ENCODE measurements at places on chromosomes 7 and 10.

DNA sequence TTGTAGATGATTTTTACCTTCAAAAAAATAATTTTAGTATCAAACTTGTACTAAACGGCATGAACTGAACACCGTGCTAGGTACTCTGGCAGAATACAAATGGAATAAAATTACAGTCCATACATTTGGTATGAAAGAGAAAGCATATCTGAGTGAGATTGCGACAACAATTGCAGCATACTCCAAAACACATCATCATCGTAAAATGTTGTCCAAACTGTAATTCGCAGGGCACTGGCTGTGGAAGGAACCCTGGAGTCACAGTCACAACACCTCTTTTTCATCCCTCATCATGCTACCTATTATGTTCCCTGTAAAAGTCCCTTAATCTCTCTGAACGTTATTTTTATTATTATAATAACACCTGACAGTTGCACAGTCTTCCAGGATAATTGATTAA, 13.5 kb downstream of the CREM start:
- DNase-seq, result no peak

DNA sequence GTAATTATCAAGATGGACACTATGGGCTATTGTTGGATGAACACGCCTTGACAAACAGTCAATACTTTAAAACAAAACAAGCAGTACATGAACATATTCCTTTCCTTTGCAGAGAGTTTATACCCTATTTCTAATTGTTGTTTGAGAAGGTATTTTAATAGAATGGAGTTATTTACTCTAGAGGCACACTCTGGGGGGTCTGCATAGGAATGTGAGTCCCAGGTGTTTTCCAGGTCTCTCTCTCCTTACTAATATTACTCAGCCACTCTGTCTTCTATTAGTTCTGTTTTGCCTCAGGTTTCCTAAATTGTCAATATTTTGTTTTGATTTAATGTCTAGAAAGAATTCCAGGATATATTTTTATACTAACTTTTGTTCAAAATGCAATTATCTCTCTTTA, 1091.4 kb downstream of the CNTNAP2 start:
- DNase-seq, result no peak

- no peak for DNase-seq
Measured at GRCh38 chr10:131998845-131999681, 17.3 kb upstream of the BNIP3 start.

- DNase-seq, result no peak
Measured at GRCh38 chr10:74164716-74165529, 13.9 kb downstream of the ADK start.

DNA sequence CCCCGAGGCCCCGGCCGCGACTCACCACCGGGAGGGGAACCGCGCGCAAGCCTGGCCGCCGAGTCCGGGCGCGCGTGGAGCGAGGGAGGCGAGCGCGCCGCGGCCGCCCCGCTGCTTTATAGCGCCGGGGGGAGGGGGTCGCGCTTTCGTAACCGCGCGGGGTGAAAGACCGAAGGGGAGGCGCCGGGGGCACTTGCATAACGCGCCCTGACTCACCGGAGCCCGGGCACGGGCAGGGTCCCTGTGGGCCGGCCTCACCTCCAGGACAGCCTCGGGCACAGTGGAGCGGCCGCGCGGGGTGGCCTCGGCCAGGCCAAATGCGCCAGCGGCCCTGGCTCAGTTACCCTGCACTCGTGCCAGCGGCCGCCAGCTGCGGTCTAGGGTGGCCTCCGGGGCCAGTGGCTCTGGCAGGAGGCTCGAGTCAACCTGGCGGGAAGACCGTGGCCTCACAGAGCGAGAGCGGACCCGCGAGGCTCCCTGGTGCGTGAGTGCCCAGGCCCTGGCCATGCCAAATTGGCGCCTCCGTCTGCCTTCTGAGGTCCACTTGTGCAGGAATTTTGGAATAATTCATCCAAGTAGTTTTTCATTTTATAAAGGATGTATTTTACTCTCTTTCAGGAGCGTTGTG, at the start of gene RBP4:
TSS of gene RBP4 (minus strand) at position 90 of the 628 bp plus-strand sequence. CDS start 207 bp downstream, outside the sequence.
- no peak for DNase-seq

GRCh38 chr10:505419-505818, 184.0 kb downstream of the DIP2C start:
- DNase-seq, result no peak

- no peak for DNase-seq
Measured at GRCh38 chr10:74486659-74487058, 335.6 kb downstream of the ADK start.

DNA sequence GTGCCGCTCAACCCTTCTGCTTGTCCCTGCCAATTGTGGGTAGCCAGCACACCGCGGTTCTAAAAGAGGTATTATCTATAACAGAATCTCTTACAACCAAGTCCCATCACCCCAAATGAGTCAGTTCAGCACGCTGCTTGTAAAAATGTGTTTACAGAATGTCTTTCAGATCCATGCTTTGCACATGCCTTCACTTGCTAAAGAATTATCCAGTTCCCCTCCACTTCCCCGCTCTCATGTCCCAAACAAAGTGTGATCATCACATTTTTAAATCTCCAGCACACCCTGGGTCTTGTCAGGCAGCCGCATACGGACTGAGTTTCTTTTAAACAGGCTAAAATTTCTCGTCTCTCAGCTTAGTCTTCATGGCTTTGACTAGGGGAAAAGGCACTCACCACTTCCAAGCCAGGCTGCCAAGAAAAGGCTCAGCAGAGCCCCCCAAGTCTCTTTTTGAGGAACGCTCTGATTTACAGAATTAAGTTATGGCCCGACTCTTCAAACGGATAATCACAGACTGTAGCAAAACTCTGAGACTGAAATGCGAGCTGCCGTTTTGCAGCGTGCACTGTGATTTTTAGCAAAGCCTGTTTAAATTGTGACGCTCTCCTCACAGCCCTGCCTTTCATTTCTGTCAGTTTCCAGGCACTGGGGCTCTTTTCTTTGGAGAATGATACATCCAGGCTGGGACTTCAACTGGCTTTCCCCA, 29.8 kb upstream of the FGFR2 start:
- no peak for DNase-seq

- no peak for DNase-seq
Measured at GRCh38 chr7:57769131-57769530, 319.2 kb downstream of the ZNF716 start.

GRCh38 chr10:57513637-57514036, 754.1 kb downstream of the IPMK start:
- DNase-seq, result no peak

DNA sequence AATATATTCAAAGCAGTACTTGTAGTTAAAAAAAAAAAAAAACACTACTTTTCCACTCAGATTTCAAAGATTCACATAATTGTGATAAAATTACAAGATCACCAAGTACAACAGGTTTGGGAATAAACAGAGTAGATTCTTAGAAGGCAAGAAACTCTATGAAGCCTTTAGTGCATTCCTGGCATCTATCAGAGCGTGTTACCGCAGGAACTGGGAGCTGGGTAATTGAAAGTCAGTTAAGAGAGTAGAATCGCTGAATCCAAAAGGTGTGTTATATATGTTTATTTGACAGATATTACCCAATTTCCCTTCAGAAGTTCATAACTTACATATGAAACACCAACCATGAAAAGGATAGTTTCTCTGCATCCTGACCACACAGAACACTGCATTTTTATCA, 159.2 kb upstream of the PLXNA4 start:
- DNase-seq, result no peak

DNA sequence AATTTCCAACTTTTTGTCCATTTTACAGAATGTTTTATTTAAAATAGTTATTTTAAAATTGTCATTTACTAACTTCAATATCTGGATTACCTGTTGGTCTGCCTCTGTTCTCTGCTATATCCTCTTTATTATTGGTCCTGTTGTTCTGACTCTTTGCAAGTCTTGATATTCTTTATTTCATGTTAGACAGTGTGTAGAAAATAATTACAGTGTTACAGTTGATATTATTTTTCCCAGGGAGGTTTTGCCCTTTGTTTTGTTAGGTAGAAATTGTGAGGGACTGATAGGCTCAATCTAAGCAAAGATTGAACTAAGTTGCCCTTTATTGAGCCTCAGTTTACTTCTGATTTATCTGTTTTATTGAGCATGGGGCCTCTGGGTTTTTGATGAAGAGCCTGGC, 49.4 kb upstream of the CADPS2 start:
- no peak for DNase-seq
